ENCODE measurements at places on chromosomes 2 and 18.

DNA sequence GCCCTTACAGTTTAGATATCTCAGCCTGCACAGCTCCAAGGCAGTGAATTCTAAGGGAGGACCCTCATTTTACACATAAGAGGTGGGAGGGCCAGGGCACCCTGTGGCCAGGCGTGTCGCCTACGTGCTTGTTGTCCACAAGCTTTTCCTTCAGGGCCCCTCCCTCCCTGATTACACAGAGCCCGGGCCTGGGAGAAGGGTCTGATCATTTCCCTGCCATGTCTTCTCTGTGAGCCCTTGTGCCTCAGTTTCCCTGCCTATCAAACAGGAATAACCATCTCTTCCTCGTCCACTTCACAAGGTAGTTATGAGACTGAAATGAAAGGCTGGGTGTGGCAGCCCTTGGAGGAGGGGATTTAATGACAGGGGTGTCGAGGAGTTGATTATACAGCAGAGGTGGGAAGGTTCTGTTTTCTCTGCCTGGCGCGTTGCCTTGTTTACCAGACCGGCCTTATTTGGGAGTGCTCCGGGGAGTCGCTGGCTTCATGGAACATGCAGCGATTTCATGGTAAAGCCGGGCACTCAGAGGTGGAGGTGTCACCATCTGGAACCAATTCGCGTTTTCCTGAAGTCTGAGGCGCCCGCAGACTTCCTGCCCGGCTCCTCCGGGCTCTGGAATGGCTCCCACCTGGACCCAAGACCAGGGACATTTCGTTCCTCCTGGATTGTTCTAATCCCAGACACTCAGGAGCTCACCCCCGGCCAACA, 208.9 kb downstream of the KLHL29 start:
- DNase-seq = no peak

- DNase-seq = no peak
Measured at GRCh38 chr2:75361486-75361885, 162.2 kb upstream of the TACR1 start.

DNA sequence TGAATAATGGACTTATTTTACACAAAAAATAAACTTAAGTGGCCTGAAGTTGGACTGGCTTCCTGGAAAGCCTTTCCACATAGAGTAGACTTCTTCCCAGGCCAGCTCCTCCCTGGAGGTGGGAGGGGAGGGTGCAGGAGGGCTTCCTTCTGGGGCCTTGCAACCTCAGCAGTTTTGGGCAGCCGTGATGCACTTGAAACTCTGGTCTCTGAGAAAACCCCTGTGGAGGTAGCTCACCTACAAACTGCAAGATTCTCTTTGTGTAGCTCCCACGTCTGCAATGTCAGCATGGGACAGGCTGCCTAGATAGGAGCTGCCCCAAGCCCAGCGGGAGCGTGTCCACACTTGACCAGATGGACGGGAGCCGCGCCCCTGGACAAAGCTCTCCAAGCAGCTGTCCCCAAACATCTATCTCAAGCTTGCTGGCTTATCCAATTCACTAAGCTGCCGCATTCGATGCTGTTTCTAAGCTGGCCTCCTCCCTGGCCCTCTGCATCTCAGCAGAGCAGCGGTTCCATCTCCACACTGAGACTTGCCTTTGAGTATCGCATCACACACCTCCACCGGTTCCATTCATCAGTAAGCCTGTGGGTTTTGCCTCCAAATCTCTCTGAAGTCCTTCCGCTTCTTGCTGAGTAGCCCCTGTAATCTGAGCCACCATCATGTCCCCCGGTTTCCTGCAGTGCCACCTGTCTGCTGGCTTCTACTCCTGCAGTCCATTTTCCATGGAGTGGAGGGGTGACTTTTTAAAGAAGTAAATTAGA, 1.6 kb upstream of the LPIN1 start:
- DNase-seq = no peak

DNA sequence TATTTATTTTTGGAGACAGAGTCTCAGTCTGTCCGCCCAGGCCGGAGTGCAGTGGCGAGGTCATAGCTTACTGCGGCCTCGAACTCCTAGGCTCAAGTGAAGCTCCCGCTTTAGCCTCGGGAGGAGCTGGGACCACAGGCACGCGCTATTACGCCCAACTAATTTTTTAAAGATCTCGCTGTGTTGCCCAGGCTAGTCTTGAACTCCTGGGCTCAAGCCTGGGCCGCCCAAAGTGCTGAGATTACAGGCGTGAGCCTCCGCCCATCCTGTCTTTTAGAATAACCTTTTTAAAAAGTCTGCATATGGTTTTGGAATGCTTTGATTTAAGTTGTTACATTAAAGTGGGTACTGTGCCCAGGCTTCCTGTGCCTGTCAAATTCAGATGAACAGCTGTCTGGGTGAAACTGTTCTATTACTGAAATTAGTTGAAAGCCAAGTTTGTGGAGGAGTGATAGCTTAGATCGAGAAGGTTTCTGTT, 944 bp downstream of the RAB3GAP1 start:
- DNase-seq = peak; percentile 34

DNA sequence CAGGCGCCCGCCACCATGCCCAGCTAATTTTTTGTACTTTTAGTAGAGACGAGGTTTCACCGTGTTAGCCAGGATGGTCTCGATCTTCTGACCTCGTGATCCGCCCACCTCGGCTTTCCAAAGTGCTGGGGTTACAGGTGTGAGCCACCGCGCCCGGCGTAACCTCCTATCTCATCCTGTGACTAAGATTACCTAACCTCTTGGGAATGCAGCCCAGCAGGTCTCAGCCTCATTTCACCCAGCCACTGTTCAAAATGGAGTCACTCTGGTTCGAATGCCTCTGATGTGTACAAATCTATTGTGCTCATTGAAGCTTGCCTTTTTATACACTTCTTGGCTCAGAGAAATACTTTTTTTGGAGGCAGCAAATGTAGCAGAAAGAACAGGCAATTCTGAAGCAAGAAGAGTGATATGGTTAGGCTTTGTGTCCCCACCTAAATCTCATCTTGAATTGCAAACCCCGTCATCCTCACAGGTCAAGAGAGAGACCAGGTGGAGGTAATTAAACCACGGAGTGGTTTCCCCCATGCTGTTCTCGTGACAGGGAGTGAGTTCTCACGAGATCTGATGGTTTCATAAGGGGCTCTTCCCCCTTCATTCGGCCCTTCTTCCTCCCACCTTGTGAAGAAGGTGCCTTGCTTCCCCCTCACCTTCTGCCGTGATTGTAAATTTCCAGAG, 60.6 kb downstream of the SLC4A3 start:
- no peak for DNase-seq

DNA sequence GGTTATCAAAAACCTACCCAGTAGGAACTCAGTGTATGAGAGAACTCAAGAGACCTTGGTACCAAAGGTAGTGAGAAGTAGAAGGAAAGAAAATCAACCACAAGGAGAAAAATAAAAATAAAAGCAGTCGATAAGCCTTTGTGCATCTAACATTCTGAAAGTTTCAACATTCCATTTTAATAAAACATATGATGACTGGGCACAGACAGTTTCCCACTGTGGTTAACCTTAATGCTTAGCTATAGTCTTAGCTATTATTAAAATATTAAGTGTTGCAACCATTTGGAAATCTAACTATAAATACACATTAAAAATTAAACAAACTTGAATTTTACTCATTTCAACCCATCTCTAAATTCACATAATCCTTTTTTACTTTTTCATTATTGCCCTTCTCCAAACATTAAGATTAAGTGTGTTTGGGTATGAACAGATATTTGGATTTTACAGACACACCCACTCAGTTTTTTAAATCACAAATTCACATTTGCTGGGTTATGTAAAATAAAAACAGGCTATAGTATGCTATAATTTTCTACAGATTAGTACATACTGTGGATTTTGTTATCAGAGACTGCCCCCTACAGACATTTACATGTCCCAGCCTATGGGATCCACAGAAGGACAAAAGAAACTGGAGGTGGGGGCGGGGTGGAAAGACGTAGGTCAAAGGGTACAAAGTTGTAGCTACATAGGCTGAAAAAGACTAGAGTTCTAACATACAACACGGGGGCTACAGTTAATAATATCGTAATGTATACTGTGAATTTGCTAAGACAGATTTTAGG, 32.8 kb downstream of the SRBD1 start:
- DNase-seq = peak; percentile 45

DNA sequence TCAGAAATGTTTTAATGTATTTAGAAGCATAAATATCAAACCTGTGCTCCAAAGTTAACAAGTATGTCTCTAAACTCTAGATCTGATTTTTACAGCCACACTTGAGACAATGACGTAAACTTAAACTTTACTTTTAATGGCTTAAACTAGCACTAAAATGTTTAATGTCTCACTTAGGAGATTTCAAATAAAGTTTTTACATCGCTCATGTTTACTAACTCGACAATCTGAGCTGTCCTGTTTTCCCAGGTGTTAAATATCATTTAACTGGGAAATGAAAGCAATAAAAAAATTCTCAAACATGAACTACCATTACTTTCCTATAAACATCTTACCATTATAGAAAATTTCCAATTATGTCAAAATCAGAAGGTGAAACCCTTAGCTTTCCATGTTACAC, 70.2 kb upstream of the FAM124B start:
- DNase-seq = no peak

- no peak for DNase-seq
Measured at GRCh38 chr2:67883316-67884087, 179.3 kb downstream of the C1D start.

DNA sequence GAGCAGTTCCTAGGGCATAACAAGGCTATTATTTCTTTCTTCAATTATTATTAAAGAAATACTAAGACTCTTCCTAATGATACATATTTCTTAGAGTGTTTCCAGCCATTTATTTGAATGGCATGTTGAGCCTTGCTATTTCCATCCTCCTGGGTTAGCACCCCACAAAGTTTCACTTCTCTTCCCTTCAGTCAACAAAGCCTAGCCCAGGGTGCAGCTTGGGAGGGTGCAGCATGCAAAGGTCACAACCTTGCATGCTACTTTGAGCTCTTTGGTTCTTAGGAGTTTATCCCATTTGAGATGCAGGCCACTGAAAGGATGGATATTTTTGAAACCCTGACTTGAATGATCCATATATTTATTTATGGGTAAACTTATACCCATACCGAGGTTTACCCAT, 454.4 kb upstream of the MEIS1 start:
- DNase-seq = no peak

DNA sequence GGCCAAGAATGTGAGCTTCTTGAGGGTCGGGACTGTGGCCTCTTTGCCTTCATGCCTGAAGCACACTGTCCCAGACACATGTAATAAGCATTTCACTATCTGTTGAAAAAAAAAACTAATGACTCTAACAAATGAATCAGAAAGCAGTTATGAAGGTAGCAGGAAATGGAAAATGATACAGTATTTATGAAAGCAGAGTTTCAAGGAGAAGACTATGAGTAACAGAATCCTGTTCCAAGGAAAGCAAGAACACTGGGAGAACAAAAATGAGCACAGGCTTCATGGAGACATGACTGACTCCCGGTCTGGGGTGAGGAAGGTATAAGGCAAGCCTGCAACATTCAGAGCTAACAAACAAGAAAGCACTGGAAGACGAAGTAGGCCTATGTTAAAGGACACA, 190.8 kb downstream of the RNF152 start:
- no peak for DNase-seq

GRCh38 chr2:35973132-35973736, 382.3 kb upstream of the CRIM1 start:
- DNase-seq = peak; percentile 20

DNA sequence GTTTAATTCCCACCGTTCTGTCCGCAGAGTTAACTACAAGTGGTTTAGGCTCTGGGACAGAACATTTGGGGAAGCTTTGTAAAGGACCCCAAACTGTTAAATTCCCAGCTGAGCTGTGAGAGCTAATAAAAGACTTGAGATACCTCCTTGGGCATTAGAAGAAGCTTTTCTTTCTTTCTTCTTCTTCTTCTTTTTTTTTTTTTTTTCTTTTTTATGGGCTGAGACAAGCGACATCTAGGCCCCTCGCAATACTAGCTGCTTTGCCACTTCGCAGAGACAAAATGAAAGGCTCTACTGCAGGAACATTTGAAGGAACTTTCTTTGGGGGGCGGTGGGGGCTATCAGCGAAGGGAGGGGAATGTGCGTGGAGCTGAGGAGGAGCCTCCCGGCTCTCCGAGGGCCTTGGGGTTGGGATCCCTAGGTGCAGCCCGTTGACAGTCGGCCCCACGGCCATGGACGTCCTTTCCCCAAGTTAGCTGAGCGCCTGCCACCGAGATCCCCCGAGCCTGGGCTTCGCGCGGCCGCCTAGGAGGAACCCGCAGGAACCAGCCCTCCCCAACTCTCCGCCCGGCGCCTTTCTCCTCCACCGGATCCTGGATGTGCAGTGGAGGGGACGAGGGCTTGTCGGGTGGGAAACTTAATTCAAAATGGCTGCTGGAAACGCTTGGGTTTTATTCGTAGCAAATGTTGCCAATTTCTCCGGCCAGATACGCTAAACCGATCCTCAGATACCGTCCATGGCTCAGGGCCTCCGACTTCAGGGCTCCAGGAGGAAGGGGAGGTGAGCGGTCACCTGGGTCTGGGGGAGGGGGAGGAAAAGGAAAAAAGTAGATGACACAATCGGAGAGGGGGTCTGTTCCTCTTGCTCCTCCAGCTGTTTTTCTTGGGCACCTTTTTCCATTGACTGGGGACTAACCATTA, 4.2 kb downstream of the MEIS1 start:
- DNase-seq = no peak

GRCh38 chr18:79797518-79798345, at the start of gene KCNG2:
Gene KCNG2, plus strand, starts transcription at chr18:79797938. Its CDS starts 65,730 bp downstream, at chr18:79863668.
- DNase-seq = no peak

- DNase-seq = no peak
Measured at GRCh38 chr2:237213315-237214022, 127.8 kb downstream of the COPS8 start.

Measured in CD4-positive, alpha-beta T cell treated with Interleukin-4 for 4 hours (primary cell).